ENCODE measurements at places on chromosomes 2 and 18.
A peak's percentile ranks its signal among the peaks of the same experiment; 100 is the strongest.

DNA sequence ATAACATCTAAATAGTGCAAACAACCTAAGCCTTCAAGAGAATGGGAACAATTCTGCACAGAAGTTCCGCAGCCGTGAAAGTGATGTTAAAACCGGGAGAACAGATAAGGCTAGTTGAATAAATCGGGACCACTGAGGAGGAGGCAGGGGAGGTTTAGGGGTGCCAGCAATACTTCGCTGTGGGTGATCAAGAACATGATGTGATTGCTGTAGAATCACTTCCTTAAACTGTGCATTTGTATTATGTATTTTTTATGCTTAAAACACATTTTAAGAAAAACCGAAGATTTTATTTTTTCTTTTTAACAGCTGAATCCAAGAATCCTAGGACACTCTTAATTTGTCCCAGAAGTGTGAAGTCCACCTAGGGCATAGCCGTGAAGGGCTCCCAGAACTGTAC, 33.6 kb downstream of the TTC32 start:
- DNase-seq: no peak

- DNase-seq: no peak
Observed at GRCh38 chr2:35973737-35974132, 381.8 kb upstream of the CRIM1 start.

DNA sequence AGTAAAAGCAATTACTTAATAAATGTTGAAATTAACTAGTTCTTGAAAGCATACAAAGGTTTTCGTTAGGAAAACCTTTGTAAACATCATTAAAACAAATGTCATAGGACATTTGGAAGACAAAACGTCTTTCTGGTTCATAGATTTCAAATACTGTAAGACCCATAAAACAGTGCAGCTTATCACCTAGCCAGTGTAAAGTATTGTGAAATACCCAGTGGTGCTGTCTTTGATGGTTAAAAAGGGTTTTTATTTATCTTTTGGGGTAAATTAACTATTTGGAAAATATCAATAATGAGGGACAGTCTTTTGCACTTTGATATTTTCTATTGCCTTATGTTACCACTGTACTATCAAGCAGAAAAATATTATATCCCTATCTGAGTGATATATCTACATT, 120.0 kb upstream of the FAM98A start:
- no peak for DNase-seq

DNA sequence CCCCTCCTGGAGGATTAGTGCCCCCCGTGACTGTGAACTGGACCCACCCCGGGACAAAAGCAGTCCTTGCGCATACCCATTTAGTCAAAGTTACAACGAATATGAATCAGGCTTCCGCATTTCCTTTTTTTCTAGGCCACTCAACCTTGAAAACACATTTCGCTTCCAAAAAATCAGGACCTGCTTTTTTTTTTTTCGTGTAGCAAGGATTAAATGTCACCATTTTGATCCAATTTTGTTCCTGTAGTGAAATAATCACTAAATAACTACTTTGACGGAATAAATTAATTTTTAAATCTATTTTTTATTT, 464 bp upstream of the FTCDNL1 start:
- no peak for DNase-seq

GRCh38 chr18:27278131-27278530, 93.0 kb upstream of the CHST9 start:
- no peak for DNase-seq

GRCh38 chr18:456361-457139, 44.0 kb downstream of the COLEC12 start:
- DNase-seq: no peak

- no peak for DNase-seq
Observed at GRCh38 chr18:49343179-49343578, 117.3 kb downstream of the DYM start.

GRCh38 chr2:98027538-98027937, 31.8 kb upstream of the TMEM131 start:
- no peak for DNase-seq

DNA sequence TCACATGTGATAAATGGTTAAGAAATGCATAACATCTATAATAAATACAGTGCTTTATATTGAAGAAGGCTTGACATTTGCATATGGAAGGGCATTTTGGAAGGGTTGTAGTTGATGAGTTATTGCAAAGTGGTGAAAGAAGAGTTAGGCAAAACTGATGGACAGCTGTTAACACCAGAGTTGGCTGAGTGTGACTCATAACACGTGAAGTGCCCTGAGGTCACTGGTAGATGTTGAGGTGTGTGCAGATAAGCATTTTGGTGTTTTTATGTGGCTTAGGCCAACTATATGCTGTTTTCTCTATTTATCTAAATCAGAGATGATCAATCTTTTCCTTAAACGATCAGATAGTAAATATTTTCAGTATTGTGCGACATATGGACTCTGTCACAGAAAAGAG, 154.3 kb upstream of the KCNH7 start:
- no peak for DNase-seq

GRCh38 chr2:145323512-145323911, 803.6 kb upstream of the ZEB2 start:
- peak; percentile 0 for DNase-seq

GRCh38 chr2:191103774-191104173, 47.0 kb downstream of the STAT4 start:
- no peak for DNase-seq

DNA sequence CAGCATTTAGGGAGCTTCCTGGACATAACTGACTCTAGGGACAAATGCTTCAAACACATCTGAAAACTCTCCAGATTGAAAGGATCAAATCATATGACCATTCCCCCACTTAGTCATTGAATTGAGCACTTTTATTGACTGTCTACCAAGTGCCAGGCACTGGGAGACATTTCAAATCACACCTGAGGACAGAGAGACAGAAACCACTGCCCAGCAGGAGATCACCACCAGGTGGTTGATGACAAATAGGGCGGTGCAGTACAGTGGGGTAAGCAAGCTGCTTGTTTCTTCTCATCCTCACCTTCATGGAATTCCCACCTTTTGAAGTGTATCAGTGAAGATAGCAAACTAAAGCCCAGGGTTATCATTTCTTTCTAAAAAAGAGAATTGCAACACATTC, 19.0 kb upstream of the CXCR4 start:
- DNase-seq: no peak

DNA sequence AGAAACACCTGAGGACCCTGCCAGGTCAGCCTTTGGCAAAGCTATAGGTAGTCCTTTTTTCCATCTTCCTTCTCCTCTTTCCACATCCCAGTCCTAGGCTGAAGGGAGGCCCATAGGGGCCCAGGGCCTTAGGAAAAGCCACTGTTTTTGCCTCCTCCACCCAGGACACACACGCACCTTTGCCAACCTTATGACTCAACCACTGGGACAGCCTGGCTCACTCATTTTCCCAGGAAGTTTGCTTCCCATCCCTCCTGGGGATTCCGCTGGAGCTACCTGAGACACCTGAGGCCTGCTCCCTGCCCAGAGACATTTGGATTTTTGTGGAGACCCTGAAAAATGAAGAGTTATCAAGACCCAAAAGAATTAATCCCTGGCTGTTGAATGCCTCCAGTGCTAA, 273.4 kb upstream of the SIX2 start:
- DNase-seq: no peak
